Kidney capillary endothelial cell (primary cell): ENCODE measurements at places on chromosomes 2 and 18.

GRCh38 chr2:128663371-128664050, 344.8 kb upstream of the HS6ST1 start:
- DNase-seq: no peak

DNA sequence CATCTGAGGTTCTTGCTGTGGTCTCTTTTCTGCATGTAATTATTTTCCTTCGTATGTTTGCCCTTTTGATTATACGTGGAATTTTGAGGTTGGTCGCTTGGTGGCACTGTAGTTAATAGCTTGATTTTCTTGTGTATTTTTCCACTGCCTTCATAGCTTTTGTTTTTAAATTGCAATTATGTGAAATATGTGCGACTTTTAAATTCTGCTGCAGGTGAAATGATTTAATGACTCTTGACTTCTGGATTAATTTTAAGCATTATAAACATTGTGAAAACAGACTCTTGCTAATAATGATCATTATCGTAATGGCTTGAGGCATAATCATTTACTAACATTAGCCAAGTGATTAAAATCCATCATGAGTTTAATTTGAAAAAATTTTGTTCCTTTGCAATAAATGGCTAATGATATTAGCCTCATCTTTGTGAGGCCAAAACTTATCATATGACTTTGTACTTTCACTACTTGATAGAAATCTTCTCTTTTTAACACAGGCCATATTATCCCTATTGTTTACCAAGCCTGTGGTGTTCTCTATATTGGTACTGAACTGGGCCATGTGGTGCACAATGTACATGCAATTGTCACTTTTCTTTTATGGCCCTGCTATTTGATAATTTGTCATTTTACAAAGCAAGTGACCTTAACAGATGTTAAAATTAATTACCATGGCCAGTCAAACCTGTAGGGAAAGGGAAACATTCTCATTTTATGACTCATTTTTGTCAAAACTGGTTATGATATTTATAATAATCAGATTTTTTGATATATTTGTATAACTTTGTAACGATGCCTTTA, 62.8 kb upstream of the NEUROD1 start:
- DNase-seq: peak; percentile 72

- no peak for DNase-seq
Measured at GRCh38 chr2:40962026-40962425, 510.1 kb upstream of the SLC8A1 start.

DNA sequence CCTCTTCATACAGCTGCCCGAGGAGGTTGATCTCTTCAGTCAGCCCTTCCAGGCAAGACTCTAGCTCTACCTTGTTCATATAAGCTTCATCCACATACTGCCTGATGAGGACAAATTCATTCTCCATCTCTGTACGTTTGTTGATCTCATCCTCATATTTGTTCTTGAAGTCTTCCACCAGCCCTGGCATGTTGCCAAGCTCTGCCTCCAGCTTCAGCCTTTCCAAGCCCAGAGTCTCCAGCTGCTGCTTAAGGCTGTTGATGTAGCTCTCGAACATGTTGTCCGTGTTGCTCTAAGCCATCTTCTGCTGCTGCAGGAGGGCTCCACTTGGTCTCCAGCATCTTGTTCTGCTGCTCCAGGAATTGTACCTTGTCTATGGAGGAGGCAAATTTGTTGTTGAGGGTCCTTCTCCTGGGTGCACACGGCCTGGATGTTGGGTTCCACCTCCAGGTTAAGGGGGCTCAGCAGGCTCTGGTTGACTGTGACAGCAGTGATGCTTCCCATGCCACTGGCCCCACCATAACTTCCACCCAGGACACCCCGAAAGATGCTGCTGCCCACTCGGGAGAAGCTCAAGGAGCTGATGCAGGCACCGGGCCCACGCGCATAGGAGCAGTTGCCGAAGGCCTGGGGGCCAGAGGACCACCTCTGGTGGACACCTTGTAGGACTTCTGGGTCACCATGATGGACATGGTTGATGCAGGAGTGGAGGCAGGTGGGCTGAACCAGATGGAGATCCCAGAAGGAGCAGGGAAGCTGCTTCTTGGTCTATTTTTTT, 30.3 kb downstream of the ICA1L start:
- DNase-seq: no peak

- DNase-seq: no peak
Measured at GRCh38 chr2:137411585-137411984, 552.7 kb upstream of the HNMT start.
